SHP77 (cell line): ENCODE measurements at places on chromosomes 7 and 10.

DNA sequence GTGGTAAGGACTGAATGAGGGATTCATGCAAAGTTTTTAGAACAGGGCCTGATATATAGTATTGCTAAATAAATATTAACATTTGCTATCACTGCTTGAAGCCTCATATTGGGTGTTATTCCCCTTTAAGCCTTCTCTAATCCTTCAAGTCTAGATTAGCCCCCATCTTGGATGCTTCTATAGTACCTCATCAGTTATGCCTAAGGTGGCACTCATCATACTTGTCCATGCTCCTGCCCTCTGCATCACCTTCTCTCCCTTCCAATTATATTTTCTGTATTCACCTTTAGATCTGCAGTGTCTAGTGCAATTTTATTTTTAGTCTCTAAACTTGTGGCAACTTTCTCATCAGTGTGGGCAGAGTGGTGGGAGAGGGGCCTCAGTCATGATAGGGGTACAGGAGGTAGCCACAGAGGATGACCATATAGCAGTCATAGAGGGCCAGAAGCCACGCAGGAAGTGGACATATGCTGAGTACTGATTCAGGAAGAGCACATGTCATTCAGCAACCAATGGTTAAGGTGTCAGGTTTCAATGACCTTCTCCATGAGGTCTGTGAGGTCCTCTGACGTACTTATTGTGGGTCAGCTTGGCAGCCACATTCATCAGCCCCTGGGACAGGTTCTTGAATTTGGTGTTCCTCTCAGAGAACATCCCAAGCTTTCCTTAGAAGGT lies 2.5 kb downstream of the ENTPD1 start:
- peak; percentile 31 for DNase-seq

- no peak for DNase-seq
Observed at GRCh38 chr10:119493155-119493554, 49.4 kb downstream of the RGS10 start.

- peak; percentile 67 for DNase-seq
Observed at GRCh38 chr7:108415821-108416536, 40.3 kb downstream of the NRCAM start.

DNA sequence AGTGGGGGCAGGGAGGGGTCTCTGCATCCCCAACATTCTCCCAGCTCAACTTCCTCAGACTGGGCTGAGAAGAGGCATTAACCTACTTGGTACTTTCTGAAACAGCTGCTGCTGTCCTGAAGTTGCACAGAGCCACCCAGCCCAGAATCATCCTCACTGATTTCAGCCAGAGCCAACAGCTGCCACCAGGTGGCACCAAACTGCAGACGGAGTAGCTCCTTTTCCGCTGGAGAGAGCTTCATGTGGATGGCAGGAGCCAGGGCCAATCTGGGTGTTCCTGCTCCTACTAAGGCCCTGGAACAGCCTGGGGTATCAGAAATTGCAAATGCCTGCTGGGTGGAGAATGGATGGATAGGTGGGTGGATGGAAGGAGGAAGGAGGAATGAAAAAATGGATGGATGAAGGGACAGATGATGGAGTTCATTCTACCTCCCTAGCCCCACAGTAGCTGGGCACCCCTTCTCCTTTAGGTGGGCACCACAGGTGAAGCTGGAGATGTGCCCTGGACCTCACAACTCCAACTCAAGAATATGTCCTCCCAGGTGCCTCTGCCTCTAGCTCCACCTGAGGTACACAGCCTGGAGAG lies 11.8 kb upstream of the DRGX start:
- DNase-seq, result peak; percentile 37

GRCh38 chr7:116950889-116951351 lies 2.4 kb upstream of the ST7 start:
- DNase-seq, result no peak

GRCh38 chr7:50303335-50304128 lies 984 bp upstream of the IKZF1 start:
- no peak for DNase-seq

DNA sequence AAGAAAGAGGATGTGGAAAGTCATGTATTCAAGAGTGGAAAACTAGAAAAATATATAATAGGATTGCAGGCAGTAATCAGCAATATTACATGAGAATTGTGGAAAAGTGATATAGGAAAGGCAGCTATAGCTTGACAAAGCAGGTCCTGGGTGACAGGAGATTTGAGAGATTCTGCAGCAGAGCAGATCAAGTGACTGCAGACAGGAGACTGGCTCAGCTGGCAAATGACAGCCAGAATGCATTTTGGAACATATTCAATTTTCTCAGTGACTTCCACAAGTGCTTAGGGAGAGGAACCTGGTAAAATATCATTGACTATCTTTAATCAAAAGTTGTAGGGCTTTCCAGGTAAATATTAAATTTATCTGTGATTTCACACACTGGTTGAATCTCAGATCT lies 260.5 kb upstream of the CACNA2D1 start:
- DNase-seq, result no peak

DNA sequence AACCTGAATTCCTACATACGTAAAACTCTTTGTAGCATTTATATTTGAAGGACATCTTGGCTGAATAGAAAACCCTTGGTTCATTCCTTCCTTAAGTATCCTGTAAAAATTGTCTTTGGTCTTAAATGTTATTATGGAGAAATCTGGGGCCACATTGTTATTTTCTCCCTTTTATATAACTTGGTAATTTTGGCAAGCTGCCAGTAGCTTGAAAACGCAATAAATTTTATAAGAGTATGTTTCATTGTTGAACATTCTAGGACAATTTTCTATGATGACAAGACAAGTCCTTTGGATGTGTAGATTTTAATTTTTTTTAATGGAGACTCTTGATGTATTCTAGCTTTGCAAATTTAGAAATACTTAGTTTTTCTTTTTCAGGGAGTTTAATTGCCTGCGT lies 191.9 kb downstream of the ABCA13 start:
- DNase-seq, result no peak

- no peak for DNase-seq
Observed at GRCh38 chr10:27531336-27531847, 27.3 kb downstream of the RAB18 start.

DNA sequence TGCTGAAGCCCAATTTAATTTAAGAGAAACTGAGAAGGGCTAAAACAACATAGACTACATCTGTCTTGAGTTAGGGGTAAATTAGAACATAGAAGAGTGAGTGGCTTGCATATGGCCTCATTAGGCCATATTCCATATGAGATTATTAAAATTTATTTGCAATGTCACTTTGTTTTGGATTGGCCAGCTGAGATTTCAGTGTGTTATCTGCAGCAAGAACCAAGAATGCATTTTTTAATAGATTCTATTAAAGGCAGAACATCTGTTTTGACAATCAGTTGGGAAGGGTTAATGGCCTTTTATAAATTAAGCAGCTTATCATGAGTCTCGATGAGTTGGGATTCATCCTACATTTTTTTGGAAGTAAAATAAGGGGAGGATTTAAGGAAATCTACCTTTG lies 236.2 kb downstream of the DGKB start:
- DNase-seq, result no peak

- DNase-seq, result no peak
Observed at GRCh38 chr7:79452032-79452494, 1.4 kb downstream of the MAGI2 start.

GRCh38 chr7:47103498-47104205 lies 478.3 kb downstream of the TNS3 start:
- no peak for DNase-seq

DNA sequence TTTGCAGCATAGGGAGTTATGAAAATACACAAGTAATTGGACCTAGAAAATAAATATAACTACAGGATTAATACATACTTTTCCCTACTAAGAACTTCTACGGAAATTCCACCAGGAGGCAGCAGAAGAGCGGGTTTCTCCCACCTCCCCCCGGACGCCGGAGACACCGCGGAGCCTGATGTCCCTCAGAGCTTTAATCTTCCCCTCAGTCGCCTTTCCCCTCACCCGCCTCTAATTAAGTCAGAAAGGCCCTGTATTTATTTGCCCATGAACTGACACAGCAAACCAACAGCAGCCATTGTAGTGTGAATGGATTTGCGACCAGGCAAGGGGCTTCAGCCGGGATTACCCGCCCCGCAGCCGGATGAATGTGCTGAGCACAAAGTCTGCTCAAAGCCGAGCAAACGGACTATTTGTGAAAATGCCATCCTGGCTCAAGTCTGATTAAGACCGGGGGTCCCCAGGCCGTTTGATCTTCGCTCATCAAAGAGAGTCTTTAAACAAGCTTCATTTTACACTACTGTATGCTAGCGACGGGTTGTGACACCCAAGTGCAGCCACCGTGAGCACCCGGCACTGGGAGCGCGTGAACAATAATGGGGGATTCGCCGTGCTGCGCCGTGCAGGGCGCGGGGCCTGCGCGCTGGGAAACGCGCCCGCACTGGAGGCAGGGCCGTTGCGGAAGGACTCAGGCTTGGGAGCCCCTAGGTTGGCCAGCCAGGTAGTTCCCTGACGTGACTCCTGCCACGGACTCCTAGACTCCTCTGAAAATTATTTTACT lies 5.6 kb upstream of the DKK1 start:
- peak; percentile 17 for DNase-seq

DNA sequence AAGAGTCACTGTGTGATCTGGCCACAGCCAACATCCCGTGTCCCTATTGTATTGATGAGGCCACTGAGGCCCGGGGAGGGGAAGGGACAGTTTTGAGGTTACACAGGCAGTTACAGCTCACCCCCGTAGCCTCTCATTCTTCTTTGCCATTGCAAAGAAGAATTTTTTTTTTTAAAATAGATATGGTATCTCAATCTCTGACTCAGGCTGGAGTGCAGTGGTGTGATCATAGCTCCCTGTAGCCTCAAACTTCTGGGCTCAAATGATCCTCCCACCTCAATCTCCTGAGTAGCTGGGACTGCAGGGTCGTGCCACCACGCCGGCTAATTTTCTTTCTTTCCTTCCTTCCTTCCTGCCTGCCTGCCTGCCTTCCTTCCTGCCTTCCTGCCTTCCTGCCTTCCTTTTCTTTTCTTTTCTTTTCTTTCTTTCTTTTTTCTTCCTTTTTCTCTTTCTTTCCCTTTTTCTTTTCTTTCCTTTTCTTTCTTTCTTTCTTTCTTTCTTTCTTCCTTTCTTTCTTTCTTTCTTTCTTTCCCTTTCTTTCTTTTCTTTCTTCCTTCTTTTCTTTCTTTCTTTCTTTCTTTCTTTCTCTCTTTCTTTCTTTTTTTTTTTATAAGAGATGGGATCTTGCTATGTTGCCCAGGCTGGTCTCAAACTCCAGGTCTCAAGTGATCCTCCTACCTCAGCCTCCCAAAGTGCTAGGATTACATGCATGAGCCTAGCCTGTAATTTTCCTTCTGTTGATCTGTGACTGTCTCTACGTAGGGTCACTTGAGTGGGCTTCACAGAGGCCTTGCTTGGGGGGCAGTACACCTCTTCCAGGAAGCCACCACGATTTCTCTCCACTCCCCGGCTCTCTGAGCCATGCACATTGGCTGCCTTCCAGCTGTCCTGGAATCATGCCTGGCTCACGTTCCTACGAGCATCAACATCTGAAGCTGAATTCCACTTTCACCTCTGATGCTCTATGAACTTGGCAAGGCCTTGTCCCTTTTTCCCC lies 31.3 kb downstream of the TMEM270 start:
- no peak for DNase-seq

- DNase-seq, result no peak
Observed at GRCh38 chr10:48627984-48628609, 23.2 kb upstream of the ARHGAP22 start.

DNA sequence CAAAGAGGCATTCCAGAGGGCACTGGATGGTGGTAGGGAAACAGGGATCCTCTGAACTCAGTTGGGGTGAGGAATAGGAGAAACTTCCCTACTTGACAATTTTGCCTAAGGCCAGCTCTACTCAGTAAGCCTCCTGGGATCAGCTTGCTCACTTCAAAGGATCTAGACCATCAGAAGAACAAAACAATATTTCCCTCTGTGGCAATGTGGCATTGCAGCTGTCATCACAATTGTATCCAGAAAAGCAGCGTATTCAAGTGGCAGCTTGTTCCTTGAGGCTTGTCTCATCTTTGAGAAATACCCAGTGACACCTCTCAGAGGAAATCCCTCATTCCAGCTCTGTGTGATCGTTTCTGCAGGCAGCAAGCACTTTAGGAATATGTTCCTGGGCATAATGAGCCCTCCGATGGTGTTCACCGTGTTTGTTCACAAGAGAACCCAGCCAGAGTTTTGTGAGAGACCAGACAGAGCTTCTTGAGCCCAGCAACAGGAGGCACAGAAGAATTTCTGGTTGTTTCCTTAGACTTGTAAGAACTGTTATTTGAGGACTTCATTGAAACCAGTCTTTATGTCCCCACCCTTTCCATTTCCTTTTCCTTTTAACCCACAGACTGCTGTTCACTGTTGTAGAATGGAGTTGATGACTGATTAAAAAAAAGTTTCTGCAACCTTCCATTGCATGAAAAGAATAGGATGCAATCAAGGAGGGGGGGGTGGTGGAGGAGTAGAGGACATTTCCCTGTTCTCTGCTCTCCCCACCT lies 747.3 kb downstream of the LRMDA start:
- no peak for DNase-seq

DNA sequence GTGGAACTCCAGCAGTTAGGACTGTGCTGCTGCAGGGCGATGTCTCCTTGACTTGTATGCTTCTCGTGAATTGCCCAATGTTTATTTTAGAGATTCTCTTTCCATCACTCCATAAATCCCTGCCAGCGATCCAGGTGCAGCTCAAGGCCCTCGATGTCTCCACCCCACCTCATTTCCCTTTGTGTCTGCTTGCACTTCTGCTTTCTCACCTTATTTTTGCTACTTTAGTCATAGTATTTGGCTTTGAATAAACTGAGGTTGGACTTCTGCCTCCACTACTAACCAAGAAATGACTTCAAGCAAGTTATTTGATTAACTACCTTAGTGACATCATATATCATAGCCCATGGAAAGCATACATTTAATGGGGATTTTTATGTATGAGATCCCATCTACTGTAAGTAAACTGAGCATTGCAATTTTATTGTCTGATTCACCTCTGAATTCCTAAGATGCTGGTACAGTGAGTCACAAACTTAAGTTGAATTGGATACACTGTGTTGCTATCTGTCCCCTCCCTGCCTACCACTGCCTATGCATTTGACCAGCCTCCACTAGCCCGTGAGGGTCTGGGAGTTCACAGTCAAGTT lies 255.8 kb downstream of the ABCA13 start:
- peak; percentile 91 for DNase-seq

DNA sequence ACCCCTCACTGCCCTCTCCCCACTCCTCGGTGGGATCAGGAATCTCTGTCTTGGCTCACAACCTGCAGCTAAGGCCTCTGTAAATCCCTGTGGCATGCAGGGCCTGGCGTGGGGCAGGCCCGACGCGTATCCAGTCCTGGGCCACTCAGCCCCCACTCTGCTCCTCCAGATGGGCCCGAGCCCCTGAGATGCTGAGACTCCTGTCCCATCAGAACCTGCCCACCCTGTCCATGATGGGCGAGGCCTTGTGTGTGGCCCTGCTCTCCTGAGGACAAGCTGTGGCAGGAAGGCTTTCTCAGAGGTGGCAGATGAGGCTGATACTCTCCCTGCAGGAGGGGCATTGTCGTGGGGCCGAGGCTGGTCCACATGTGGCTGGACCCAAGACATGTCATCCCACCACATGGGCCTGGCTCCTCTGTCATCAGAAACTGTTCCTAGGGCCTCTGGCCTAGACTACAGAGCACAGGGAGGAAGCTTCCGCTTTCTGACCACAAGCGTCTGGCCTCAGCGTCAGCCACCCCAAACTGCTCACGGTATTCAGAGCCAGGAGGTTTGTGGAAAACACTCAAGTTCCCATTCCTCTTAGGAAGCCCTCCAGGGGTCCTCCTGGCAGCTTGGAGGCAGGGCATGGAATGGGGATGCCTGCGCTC lies 6.0 kb downstream of the ALOX5 start:
- DNase-seq, result no peak
